Activated CD4-positive, alpha-beta T cell treated with anti-CD3 and anti-CD28 coated beads, Interleukin-2, Interleukin-4, amounts not matched to agents 100 ng/mL and 50 ng/mL, durations not matched to agents 16 hours and 8 hours (primary cell): ENCODE measurements at places on chromosomes 12 and 14.

DNA sequence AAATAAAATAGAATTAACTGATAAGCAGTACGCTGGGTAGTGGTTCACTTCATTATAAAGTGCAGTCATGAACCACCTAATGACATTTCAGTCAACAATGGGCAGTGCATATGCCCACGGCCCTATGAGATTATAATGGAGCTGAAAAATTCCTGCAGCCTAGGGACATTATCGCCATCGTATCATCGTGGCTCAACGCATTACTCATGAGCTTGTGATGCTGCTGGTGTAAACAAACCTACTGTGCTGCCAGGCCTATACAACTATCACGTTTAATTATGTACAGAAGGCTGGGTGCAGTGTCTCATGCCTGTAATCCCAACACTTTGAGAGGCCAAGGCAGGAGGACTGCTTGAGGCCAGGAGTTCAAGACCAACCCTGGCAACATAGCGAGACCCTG lies 62.3 kb upstream of the TMEM263 start:
- no peak for DNase-seq

DNA sequence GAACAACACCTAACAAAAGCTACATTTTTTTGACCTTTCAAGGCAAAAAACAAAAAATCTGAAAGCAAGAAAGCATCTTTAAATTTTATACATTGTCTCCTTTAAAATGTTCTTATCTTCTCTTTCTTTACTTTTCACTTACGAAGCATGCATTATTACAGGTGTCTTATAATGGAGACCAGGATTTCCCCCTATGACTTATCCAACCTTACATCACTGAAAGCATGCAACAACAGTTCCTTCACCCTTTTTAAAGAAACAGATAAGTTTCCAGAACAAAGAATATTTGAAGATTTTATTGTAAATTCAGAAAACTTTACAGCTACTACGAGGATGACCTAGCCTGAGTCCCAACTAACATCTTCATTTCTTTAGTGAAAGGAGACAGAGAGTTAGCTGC lies 277.2 kb downstream of the AKAP6 start:
- DNase-seq: peak; percentile 3

- DNase-seq: no peak
These were observed 344.6 kb upstream of the MGAT4C start for GRCh38 chr12:86600664-86601231.

DNA sequence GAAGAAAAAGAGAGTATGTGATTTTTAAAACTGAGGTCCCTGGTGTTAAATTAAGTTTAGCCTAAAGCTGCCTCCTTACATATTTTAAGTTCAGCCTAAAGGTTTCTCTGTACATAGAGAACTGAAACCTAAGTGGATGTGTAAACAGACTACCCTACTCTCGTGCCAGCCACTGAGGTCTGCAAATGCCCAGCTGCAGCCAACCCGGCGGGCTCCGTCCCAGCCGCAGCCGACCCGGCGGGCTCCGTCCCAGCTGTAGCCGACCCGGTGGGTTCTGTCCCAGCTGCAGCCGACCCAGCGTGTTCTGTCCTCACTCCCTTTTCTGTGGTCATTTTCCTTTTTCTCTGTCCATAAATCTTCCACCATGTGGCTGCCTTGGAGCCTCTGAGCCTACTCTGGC lies 97.2 kb upstream of the SFSWAP start:
- DNase-seq: no peak

- no peak for DNase-seq
These were observed 47.1 kb upstream of the STON2 start for GRCh38 chr14:81447021-81447764.

DNA sequence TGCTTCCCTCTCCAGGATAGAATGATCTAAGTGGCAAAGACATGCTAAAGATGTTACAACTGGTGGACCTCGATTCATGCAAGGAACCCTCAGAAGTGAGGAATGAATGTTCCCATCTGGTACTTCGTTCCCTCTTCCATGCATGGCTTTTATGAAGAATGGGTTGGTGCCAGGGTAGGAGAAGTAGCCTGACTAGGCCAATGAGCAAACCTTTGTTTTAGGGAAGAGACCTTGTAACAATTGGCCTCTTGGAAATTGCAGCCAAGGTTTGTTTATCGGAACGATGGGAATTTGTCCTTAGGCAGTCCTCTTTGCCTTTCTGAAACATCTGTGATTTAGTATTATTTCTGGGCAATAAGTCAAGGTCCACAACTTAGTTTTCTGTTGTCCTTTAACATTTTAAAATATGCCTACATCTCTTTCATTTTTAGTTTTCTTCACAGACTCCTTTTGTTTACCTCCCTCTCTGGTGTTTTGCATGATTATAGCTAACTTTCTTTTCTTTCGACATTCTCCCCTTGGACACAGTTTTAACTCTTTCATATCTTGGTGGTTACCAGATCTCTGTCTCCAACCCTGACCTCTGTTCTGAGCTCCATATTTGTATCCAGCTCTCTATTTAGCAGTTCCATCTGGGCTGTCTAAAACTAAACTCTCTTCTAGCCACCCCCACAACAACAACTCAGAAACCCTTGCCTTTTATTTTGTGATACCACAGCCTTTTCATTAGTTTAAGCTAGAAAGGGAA lies 70.0 kb downstream of the DIP2B start:
- DNase-seq: no peak

GRCh38 chr14:104138718-104139459 lies 502 bp downstream of the KIF26A start:
- no peak for DNase-seq

DNA sequence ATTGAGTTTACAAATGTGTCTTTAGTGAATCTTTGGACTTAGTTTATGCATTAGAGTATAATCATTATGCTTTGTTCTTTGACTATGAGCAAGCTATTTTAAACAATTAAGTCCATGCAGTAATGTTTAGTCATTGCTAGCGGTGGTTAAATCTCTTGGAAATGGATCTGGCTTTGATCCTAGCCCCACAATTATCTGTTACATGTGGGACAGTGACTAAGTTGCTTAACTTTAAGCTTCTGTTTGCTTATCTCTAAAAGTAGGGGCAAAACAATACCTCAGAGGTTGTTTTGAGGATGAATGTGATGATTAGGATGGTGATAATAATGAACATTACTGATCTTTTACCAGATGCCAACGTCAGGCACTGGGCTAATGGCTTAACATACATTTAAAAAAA lies 124.2 kb downstream of the NPAS3 start:
- DNase-seq: no peak

- no peak for DNase-seq
These were observed 12.7 kb downstream of the NUP107 start for GRCh38 chr12:68699486-68699885.

DNA sequence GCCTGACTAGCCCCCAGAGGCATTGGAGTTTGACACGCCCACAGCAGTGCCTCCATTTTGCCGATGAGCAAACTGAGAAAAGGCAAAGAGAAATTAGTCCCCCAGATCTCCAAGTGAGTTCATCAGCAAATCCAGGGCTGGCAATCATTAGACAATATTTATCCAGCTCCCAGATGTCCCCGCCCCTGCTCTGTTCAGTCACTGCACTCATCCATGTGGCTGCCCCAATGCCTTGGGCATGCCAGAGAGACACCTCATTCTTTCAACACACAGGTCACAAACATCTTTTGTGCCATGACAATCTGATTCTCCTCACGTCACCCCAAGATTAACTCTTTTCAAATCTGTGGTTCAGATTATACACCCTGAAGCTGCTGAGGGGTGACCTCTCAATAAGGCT lies 43.5 kb downstream of the DPF3 start:
- no peak for DNase-seq

DNA sequence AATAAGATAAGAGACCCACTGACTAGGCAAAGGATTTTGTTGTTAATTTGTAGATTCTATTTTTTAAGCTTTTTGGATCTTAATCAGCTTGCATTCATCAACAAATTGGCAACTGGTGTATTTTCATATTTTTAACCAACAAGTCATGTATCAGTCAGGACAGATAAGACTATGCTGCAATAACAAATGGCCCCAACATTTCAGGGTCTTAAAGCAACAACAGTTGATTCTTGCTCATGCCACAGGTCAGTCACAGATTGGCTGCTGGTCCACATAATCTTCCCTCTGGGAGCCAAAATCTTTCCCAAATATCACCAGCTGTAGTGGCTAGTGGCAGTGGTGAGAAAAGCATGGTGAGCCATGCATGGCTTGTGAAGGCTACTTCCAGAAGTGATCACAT lies 21.9 kb upstream of the SERPINA12 start:
- no peak for DNase-seq

- no peak for DNase-seq
These were observed 40.3 kb downstream of the MVK start for GRCh38 chr12:109613649-109614455.

GRCh38 chr12:52543985-52544883 lies 8.7 kb downstream of the KRT71 start:
- DNase-seq: no peak

- no peak for DNase-seq
These were observed 248.9 kb downstream of the SLC16A7 start for GRCh38 chr12:59844750-59845149.

DNA sequence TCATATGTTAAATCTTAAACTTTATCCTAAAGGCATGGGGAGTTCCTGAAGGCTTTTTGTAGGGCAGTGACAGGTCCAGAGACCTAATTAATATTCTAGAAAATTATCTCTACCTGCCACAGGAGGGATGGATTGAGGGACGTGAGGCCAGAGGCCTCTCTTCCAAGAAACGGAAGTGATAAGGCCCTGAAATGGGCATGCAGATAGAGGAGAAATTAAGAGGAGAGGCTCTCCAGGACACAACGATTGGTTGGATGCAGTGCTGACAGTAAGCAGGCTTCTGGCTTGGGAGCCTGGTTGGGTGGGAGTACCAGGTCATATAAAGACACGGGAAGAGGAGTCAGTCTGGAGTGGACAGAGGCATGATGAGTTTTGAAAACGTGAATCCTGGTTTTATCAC lies 3.1 kb upstream of the BORCS5 start:
- no peak for DNase-seq

DNA sequence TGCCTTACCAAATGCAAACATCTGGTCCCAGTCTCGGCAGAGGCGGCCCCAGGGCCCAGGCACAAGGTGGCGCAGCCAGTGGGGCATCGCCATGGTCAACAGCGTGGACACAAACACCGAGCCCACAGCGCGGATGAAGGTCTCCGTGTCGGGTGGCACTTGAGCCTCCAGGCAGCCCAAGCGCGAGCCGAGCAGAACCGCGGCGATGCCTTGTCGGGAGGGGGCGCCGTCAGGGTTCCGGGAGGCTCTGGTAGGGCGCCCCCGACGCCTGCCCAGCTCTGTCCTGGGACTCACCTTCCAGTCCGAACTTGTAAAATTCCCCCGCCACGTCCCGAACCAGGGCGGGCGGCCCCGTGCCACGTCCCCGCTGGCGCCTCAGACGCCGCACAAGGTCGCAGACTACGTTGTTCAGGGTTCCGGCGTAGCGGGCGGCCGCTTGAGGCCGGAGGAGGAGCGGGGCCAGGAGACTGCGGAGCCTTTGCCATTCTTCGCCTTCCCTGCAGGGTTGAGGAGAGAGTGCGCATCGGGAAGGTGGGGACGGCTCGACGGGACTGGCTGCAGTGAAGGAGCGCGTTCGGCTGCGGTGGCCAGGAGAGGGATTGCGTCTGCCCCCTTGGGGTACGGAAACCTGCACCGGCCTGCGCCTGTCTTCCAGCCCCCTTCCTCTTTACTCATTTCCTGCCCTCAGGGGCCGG lies 1.7 kb downstream of the CYP27B1 start:
- peak; percentile 65 for DNase-seq

DNA sequence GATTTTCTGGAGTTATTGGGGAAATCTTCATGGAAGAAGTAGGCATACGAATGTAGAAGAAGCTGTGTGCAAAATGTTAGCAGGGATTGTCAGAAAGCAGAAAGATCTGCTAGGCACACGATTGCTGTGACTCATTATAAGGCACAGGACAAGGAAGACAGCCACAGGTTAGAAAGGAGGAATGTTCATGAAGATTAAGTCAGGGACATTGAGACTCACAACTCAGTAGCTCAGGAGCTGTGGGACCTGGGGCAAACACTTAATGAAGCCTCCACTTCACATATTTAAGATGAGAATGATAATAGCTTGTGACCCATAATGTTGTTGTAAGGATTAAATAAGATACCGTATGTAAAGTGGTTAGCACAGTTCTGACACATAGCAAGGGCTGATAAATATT lies 26.6 kb upstream of the RTRAF start:
- DNase-seq: no peak

DNA sequence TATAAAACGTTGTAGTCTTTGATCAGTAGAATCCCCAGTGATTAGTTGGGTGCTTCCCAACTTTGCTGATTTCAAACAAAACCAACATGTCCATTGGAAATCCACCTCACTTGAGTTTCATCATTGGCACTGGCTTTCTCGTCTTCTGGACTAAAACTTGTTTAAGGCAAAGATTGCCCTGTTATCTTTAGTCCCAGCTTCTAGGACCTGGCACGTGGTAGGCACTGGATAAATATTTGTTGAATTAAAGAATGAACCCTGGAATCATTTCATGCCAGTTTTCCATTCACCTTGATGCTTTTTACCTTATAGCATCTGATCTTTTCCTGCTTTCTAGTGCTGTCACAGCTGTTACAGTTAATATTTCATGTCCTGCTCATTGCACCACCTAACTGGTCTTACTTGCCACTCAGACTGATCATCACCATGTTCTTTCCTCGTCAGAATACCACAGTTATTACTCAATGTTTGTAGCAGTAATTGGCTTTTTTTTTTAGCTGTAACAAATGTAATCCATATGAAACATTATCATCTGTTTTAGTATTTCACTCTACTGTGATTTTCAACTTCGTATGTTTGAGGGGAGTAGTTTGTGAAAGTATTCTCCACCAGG lies 7.3 kb upstream of the C12orf50 start:
- peak; percentile 14 for DNase-seq

- DNase-seq: no peak
These were observed 62.5 kb downstream of the MED13L start for GRCh38 chr12:116215023-116215422.

DNA sequence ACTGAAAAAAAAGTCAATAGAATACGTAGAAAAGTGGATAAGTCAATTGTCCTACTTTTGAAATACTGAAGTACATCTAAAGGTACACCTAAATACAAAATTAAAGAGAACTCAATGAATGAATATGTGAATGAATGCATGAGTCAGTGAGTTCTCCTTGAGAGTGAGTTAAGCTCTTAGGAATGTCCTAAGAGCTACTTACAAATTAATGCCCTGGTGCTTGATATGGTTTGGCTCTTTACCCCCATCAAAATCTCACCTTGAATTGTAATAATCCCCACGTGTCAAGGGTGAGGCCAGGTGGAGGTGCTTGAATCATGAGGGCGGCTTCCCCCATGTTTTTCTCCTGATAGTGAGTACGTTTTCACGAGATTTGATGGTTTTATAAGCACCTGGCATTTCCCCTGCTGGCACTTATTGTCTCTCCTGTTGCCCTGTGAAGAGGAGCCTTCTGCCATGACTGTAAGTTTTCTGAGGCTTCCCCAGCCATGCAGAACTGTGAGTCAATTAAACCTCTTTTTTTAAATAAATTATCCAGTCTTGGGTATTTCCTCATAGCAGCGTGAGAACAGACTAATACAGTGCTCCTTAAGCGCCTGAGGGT lies 192.2 kb upstream of the ARHGAP5 start:
- no peak for DNase-seq

GRCh38 chr12:11672256-11673191 lies 23.1 kb downstream of the ETV6 start:
- DNase-seq: no peak

GRCh38 chr12:104605685-104606084 lies 148.9 kb downstream of the CHST11 start:
- no peak for DNase-seq
